ENCODE measurements at places on chromosomes 4 and X. TPM values are rescaled to one million over a fixed set of nuclear protein-coding genes. Genes with fewer than 3 reads are reported as not detected.

ANAPC10 gene
- polyA plus RNA-seq = 20.2 TPM

DNA sequence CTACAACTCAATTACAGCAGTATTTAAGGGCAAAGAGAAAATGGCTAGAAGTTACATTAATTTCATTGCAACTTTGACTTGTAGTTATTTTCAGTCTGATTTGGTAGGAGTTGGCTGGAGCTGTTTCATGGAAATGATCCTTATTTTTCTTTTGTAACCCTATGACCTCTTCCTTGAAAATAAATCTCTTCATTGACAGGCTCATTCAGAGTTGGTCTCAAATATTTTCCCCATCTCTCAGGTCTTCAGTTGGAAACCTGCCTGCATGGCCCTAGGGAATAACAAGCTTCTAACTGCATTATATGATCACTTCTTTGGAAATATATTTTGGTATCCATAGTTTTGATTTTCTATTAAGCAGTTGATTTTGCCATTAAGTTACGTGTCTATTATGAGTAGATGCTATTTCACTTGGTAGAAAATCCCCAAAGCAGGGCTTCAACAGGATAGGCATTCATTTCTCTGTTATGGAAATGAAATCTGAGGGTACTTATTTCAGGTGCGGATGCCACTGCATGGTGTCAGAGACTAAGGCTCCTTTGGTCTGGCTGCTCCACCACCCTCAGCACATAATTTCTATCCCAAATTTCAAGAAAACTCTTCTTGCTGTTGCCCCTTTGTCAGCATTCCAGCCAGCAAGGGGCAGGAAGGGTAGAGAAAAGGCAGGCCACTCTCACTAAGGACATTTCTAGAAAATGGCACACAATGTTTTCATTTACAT, 502.5 kb downstream of the SPRY1 start:
- no peak for DNase-seq

IL21 gene
- not detected for polyA plus RNA-seq

NOX1 gene
- polyA plus RNA-seq = not detected

FATE1 gene
- not detected for polyA plus RNA-seq

DNA sequence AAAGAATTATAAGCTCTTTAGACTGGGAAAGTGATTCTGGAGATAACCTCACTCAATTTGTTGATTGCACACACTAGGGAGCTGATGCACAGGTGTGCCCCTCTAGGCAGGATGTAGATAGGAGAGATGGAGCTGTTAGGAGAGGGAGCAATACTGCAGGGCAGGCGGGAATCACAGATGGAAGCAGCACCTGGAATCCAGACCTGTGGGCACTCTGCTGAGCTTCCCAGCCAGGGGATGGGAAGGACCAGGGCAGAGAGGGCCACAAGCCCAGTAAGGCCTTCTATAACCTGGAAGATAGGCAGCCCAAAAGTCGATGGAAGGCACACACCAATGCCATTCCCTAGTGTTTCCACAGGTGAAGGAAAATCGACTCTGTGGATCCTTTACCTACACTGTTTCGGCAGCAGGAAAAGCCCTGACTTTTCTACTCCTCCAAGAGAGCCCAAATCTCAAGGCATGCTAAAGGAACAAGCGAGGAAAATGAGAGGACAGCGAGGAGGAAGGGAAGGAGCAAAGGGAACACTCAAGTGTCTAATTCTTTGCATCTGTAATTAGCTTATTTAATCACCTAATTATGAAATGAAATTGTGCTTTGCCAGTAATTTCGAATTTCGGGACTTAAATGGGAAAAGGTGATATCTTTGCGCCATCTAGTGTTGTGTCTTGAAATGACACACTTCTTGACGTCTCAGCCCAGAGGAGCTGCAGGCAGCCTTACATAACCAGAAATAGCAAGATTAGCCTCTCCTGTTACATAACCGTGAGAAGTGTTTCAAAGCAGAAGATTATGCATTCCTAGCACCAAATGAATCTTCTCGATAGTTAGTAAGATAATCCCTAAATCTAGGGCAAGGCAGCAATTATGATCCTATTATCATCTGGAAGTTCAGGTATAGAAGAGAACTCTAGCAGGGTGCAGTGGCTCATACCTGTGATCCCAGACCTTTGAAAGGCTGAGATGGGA, 31.0 kb upstream of the TLR3 start:
- peak; percentile 56 for DNase-seq

DNA sequence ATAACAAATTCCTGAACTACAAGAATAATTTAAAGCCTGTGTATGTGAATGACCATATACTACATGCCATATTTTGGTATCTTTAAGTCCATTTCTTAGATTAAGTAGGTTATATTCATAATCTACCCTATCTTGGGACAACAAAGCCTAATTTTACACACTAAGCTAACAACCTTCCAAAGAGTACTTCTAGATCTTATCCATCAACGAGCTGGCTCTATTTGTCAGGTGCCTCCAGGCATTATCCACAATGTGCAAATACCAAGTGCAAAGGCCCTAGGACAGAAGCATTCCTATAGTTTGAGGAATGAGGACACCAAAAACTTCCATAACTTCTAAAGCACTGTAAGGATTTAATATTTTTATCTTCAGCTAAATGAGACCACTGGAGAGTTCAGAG, 3.5 kb downstream of the SLBP start:
- DNase-seq = no peak

- DNase-seq = no peak
These were observed 5.7 kb upstream of the NHS start for GRCh38 chrX:17369309-17369708.

GC gene
- not detected for polyA plus RNA-seq

SPANXN3 gene
- not detected for polyA plus RNA-seq

NKX6-1 gene
- not detected for polyA plus RNA-seq

DNA sequence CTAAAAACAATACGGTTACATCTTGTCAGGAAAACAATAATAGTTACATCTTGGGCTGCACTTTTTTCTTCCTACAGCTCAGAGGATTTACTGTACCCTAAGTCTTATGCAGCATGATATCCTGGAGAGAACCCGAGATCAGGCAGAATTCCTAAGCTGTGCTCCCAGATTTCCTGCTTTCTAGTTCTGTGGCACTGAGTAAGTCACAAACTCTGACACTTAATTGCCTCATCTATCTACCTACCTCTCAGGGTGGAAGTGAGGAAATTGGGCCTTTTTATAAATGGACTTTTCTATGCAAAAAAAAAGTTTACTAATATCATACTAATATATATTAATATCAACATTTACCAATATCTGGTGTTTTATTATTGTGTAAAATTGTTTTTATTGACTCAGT, 438.5 kb downstream of the INPP4B start:
- no peak for DNase-seq

GRCh38 chr4:66943112-66943511, 602.2 kb downstream of the CENPC start:
- no peak for DNase-seq

GRCh38 chrX:39982948-39983347, 114.8 kb downstream of the BCOR start:
- no peak for DNase-seq

DNA sequence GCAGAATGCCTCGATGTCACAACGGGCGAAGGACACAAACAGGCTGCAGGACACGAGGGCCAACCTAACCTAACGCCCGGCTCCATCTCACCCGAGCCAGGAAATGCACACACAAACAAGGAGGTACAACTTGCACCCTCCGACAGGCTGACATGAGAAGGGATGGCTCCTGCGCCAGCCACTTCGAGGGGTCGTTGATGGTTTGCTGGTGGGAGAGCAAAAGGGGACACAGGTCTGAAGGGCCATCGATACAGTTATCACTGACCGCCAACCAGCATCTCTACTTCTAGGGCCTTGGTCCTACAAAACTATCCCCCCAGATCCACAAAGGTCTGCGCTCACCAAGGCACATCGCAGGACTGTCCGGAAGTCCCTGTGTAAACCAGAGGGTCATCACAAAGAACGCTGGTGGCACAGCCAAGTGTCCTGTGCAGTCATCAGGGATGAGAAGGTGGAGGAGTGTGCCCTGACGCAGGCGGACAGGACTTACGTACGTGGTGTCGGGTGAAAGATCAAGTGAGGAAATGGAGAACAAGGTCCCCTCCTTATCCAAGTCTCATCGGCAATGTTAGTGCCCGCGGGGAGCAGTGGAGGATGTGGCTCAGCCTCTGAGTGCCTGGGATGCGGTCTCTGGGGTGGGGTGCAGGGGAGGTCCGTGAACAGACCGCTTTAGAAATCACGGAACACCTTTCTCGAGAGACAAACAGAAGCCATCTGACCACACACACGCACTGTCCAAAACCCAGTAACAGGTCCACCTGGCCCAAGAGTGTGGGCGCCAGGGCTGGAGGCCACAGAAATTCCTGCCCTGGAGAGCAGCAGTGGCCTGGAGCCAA, 7.0 kb downstream of the MXD4 start:
- no peak for DNase-seq

GAGE12F gene
- polyA plus RNA-seq = not detected

DNA sequence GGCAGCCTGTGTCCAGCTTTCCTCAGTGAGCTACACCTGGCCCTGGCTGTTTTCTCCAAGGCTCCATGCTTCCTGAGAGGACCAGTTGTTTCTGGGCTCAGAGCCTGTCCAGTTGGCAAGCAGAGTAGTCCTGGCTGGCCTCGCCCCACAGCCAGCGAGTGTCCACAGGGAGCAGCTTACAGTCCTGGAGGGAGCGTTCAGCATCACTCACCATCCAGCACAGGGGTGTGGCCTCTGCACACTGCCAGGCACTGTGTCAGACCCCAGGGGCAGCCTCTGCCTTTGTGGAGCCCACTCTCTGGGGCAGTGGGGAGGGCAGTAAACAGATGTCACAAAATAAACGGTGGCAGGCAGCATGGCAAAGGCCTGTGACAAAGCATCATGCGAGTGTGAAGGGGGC, 23.9 kb downstream of the EVC start:
- no peak for DNase-seq

- DNase-seq = no peak
These were observed 89.7 kb downstream of the TET2 start for GRCh38 chr4:105236202-105236915.

DNA sequence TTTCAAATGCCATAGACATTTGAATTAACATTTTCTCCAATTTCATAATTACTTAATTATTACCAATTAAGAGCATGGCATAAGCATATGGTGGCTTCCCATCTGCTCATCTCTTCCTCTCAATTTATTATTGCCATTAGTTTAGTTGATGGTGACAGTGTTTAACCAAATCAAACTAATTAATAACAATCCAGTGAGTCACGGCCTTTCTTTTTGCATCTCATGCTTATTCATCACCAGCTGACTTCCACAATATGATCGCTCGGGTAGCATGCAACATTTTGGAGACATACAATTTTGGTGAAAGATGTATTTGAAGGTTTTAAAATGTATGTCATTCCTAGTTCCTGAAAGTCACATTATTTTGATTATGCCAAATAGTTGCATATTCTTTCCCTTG, 172.8 kb upstream of the TACR3 start:
- DNase-seq = no peak

DNA sequence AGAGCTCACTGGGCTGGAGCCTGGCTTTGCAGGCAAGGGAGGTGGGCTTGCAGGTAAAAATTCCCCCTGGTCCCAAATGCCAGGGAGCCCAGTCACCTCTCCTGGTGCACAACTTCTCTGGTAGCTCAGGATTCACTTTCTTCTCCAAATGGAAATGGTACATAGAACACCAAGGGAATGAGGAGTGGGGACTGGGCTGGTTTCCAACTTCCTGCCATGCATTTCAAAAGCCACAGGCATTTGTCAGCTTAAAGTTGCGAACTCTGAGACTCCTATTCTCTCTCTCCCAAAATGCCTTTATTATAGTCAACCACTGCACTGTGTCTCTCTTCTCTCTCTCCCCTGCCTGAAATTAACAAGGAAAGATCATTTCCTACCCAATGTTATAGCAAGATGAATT, 177.3 kb downstream of the GRIA3 start:
- DNase-seq = no peak

DNA sequence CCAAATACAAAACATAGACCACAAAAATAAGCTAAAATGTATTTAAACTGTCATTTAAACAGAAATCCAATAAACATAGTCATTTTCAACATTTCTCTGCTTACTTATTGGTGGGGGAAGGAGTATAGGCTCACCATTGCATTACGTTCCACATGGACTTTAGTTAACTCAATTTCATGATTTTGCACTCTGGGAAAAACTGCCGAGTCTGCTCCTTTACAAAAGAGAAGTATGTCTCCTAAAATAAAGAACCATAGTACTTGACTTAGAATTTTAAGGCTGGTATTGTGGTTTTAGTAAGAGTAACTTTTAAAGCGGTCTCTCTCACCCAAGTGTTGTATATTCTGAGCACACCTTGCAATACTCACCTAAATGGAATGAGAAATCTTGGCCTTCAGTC, 75.1 kb upstream of the MCF2 start:
- DNase-seq = no peak

GRCh38 chr4:41157009-41157408, 57.3 kb downstream of the APBB2 start:
- DNase-seq = no peak

GRCh38 chr4:30723201-30723955, 3.2 kb downstream of the PCDH7 start:
- no peak for DNase-seq

SMIM31 gene
- polyA plus RNA-seq = not detected

- no peak for DNase-seq
These were observed 672.7 kb downstream of the CCSER1 start for GRCh38 chr4:90799895-90800294.

GRCh38 chr4:7295911-7296660, 103.7 kb downstream of the SORCS2 start:
- no peak for DNase-seq

DNA sequence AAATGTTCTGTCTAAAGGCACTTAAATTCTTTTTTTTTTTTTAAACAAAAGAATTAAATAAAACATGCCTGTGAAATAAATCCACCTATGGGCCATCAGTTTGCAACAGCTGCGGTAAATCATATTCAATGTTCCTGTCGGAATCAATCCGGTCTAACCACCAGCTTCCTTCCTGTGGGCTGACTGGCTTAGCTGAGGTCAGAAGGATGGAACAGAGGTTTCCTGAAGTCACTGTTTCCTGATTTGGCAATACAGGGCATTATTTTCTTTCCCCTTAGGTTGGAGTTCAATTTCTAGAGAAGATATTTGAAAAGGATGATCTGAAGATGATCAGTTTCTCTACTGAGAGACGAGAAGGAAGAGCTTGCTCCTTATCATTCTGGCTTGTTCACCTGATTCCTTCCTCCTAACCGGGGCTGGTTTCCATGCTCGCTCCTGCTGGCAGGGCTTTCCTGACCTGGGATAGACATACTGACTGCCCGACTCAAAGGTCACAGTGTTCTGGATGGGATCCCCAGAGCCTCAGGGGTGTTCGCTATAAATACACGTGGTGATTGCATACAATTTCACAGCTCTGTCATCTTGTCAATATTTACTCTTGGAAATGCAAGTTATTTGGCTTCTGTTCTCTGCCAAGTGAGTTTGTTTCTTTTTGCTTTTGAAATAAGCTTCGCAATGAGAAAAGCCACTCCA, 21.7 kb downstream of the PDLIM3 start:
- DNase-seq = no peak

- DNase-seq = no peak
These were observed 83.8 kb downstream of the SMARCA5 start for GRCh38 chr4:143597276-143597675.

GABRG1 gene
- not detected for polyA plus RNA-seq

GRCh38 chrX:44570522-44570921, 27.9 kb upstream of the FUNDC1 start:
- DNase-seq = no peak
